Melanocyte of skin (primary cell): ENCODE measurements at places on chromosomes 5 and 9. TPM values are rescaled to one million over a fixed set of nuclear protein-coding genes. Genes with fewer than 3 reads are reported as not detected.

Gene SKP2
- 41.6 and 47.7 TPM in 2 replicates for total RNA-seq

Gene PCDHGB6
- 1.7 and 2.0 TPM in 2 replicates for total RNA-seq

Gene NMUR2
- not detected in 2 replicates for total RNA-seq

Gene BOD1
- total RNA-seq, result 32.7 and 37.8 TPM in 2 replicates

Gene RIMOC1
- 29.9 and 46.5 TPM in 2 replicates for total RNA-seq

Gene FLT4
- total RNA-seq, result under 0.01 TPM in 1 of 2 replicates, not detected in the other
